ENCODE measurements at places on chromosomes 11 and 22.

DNA sequence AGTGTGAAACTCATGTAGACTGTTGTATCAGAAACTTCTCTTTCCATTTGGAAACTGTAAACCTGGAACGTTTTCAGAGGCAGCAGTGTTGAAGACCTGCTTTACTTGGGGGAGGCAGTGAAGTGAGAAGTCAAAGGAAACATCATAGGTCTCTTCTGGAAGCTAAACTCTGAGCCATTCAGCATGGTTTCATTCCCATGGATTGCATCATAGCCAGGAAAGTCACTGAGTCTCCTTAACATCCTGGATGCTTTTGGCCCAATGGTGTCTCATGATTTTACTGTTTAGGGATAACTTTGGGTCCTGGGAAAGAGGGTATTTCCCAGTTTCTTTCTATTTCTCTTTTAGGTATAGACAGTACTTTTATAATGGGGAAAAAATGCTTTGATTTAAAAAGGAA lies 153.2 kb upstream of the E2F8 start:
- no peak for DNase-seq

- DNase-seq: no peak
Measured at GRCh38 chr11:12271241-12271640, 106.1 kb upstream of the PARVA start.

GRCh38 chr22:49039625-49040024 lies 788.0 kb downstream of the BRD1 start:
- no peak for DNase-seq

DNA sequence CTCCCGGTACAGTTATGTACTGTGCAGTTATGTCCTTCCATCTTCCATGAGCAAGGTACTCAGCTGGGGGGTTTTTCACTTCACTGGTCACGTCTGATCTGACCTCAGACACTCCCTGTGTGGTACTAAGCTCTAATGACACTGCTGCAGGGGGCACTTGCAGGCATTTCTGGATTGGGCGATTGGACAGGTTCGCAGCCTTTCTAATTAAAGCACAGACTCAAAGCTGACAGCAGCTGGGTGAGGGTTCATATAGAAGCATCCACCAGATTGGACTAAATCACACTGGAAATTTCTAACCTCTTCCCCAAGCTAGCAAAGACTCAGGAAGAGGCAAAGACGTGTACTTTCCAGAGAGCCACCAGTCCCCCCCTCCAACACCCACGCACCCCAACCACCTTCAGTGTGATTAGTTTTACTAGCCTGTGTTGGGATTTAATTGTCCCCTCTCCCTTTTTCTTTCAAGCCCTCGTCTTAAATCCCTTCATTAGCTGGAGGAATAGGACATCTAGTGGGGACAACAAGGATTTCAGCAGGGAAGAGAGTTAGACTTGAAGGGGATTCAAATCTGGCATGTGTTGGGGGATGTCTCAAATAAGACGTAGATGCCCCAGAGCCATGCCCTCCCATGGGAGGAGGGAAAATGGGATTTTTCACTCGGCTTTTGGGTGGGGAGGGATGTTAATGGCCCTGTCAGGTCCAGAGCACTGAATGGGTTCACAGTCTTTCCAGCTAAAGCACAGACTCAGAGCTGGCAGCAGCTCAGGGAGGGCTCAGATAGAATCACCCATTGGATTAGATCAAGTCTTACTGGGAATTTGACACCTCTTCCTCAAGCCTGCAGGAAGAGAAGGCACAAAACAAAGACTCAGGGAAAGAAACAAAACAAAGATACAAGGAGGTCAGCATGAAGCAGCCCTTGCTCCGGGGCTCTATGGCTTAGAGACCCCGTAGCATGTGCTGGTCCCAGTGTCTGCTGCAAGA lies 10.9 kb downstream of the INS start:
- DNase-seq: no peak

GRCh38 chr11:359181-359714 lies 10.1 kb upstream of the B4GALNT4 start:
- no peak for DNase-seq

DNA sequence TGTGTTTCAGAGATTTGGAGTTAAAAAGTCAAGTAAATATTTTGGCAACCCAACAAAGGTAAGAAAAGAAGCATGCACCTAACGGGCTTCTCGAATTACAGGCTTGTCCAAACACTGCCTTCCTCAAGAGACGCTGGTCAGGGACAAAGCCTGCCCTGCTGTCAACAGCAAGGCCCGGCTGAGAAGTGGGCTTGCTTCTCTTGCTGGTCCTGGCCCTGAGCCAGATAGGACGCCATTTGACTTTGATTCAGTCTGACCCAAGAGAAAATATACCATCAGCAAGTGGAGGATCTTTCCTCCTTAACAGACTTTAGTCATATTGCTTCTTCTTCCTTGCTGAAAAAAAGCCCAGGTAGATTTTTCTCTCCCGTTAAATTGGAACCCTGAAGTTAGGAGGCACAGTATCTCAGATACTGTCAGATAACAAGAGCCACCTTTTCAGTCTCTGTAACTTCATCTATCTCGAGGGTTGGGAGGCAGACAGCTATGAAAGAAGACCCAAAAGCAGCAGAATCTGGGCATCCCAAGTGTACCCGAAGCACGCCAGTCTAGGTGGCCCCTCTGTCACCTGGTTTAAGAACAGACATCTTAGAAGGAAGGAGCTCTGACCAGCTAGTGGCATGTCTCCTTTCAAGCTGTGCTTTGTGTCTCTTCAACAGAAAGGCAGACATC lies 57.5 kb downstream of the C22orf31 start:
- DNase-seq: no peak

DNA sequence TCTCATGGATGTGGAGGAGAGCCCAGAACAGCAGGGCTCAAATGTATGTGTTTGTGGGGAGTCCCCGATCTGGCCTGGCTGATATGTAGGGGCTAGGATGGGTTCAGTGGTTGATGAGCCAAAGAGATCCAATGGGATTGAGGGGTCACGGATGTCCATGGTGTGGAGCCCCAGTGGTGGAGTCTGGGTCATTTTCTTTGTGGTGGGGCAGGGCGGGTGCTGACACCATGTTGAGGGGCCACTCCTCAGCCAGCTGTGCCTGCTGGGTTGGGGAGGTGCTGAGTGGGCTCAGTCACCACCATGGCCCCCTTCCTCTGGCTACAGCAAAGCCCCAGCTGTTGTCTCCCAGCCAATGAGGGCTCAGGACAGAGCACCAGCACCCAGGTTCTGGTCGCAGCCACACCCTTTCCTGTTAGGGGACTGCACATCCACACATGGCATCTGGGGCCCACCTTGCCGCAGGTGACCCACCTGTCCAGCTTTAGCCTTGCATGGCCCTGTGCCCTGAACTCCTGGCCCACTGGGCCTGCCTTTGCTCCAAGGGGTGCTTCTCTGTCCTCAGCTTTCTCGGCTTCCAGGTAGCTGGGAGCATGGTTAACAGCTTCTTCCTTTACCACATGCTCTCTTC lies 3.2 kb upstream of the GNAZ start:
- no peak for DNase-seq

DNA sequence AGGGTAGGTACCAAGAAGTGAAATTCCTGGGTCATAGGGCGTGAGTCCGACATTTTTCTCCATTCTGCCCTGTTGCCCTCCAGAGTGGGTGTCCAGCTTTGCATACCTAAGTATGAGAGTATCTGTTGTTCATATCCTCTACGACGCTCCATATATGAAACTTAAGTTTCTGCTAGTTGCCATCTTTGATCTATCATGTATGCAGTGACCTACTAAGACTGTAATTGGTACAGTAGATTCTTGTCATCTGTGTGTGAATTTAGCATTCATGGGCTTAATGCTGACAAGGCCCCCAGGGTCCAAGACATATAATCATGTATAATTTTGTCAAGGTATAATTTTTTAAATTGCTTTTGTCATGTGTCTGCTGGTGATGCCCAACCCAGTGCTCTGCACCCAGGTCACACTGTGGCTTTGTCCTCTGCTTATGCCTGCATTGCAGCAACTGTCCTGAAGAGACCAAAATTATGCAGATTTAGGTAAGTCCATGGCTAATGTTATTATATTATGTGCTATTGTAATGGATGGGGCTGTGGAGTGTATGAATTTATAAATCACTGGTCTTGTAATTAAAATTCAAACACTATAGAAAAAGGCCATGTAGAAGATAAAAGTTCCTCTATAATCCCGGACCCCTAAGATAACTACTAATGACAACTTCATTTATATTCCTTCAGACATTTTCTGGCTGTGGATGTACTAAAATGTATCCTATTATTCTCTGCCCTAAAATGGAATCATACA lies 12.2 kb downstream of the NEAT1 start:
- no peak for DNase-seq

DNA sequence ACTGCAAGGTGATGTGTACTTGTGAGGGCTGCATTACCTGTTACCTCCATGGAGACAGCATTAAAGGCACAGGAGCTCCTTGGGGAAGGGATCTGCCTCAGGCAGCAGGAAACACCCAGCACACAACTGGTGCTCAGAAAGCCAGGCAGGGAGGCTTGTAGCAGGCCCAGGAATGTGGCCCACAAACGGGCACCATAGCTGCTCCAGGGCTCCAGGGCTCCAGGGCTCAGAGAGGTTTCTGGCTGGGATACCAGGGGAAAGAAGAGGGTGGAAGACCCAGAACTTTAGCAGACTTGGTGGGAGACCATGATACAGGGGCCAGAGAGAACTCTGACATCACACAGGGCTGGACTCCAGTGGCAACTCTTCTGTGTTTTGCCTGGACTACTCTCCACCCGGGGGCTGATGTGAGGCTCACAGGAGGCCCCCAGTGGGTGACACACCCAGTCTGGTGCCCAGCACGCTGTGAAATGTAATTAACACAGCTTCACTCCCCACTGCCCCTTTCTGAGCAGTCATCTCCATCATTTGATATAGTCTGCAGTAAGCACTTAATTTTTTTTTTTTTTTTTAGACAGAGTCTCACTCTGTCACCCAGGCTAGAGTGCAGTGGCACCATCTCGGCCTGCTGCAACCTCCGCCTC lies 14.7 kb upstream of the SULT4A1 start:
- DNase-seq: no peak

- no peak for DNase-seq
Measured at GRCh38 chr11:20162824-20163782, 2.8 kb upstream of the DBX1 start.

GRCh38 chr11:116498161-116498560 lies 274.6 kb downstream of the BUD13 start:
- DNase-seq: no peak

- no peak for DNase-seq
Measured at GRCh38 chr11:113596658-113597057, 109.5 kb downstream of the TMPRSS5 start.

- no peak for DNase-seq
Measured at GRCh38 chr22:42964994-42965699, 49.8 kb downstream of the PACSIN2 start.

- no peak for DNase-seq
Measured at GRCh38 chr11:18608376-18608775, 8.8 kb downstream of the MISFA start.

GRCh38 chr11:34331329-34331728 lies 26.5 kb downstream of the ABTB2 start:
- DNase-seq: no peak

GRCh38 chr11:99638073-99638553 lies 617.4 kb downstream of the CNTN5 start:
- DNase-seq: no peak

- DNase-seq: no peak
Measured at GRCh38 chr11:68351450-68352275, 39.3 kb downstream of the LRP5 start.

DNA sequence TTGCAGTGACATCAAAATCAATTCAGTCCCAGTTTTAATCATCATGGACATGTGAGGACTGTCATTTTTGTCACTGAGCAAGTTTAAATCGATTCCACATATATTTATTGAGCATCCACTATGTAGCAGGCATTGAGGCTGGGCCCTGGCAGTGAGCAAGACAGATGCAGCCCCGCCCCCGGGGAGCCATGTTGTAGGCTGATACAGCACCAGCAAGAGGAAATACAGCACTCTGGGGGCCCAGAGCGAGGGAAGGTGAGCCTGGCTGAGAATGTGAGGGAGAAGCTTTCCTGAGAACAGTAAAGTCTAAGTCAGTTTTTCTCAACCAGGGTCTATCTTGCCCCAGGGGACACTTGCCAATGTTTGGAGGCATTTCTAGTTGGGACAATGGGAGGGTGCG lies 108.6 kb upstream of the ASPHD2 start:
- no peak for DNase-seq

- no peak for DNase-seq
Measured at GRCh38 chr11:41461057-41461681, 1.7 kb upstream of the LRRC4C start.

GRCh38 chr22:46077669-46078099 lies 72.6 kb upstream of the PPARA start:
- no peak for DNase-seq

DNA sequence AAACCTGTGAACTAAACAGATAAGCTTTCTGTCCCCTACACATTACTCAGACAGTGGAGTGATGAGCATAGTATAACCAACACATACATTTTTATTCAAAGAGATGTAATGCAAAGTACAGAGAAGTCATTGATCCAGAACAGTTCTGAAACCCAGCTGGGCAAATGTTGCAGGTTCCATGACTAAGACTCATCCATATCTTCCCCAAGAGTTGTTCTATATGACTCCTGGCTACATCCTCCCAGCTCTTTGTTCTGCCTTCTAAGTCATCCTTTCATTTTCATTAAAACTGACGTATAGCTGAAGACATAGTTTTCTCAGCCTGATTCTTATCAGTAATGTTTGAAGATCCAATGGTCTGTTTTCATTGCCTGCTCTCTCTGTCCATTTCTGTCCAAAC lies 47.3 kb downstream of the PLAAT5 start:
- no peak for DNase-seq

- no peak for DNase-seq
Measured at GRCh38 chr22:40258501-40258915, 80.8 kb downstream of the TNRC6B start.

- no peak for DNase-seq
Measured at GRCh38 chr11:93028960-93029522, 59.6 kb downstream of the MTNR1B start.

- no peak for DNase-seq
Measured at GRCh38 chr11:107508201-107508857, 50.7 kb upstream of the CWF19L2 start.

DNA sequence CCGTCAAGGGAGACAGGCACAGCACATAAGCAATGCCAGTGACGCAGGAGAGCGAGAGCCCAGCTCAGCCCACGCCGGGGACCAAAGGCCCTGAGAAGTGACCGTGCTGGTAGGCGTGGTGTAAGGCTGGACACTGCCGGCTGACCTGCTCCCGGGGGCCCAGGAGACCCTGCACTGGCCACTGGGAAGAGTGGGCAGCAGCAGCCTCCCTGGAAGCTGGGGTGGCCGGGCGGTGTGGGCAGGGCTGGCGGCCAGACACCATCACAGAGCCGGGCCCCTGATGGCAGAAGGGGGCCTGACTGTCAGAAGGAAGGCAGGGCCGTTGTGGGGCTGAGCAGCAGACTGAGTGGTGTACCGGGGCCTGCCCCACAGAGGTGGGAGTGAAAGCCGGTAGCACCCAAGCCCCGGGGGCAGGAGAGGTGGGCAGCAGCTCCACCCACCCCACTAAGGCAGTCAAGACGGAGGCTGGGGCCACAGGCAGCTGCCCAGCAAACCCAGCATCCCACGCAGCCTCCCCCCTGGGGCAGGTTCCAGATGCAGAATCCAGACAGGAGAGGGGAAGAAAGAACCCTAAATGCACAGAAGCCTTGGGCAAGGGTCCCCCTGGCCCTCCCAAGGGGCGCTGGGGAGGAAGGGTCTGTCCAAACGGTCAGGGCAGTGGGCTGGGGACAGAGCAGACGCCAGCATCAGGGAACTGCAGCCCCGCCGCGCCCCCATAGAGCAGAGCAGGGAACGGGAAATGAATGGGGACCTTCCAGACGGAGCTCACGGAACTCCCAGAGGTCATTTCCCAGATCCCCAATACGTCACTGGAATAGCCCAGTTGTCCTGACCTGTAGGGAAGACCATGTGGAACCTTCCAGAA lies 205.2 kb downstream of the BRD1 start:
- no peak for DNase-seq

Measured in effector CD8-positive, alpha-beta T cell (primary cell).